Mammary epithelial cell (primary cell): ENCODE measurements at places on chromosomes 16 and 17.

DNA sequence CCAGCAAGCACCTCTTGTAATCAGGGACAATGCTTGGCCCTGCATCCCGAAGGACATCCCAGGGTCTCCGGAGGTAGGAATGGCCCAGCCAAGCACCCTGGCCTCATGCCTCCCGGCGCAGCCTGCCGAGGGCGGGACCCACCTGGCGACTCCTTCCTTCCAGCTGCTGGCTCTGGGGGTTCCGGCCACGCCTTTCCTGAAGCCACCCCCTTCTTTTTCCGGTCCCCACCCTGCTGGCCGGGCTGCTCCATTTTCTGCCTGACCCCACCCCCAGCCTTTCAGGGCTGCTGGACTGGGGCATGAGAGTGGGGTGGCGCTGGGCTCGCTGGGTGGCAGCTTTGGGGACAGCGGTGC is 22.5 kb upstream of the CIBAR2 start:
- DNase-seq: no peak

DNA sequence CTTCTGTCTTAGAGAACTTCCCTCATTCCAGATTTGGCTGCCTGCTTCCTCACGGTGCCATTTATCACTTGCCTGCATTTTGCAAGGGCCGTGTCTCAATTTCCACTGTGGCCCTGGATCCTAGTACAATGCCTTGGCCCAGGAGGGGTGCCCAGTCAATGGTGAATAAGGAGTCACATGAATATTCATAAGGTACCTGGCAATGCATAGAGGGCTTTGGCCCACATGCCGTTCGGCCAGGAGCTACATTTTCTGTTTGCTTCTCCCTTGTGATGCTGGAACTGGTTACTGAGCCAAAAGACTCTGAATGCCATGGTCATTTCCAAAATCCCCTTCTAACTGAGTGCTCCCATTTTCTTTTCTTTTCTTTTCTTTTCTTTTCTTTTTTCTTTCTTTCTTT is 4.8 kb upstream of the PIRT start:
- DNase-seq: no peak

GRCh38 chr16:89344846-89345611 is 127.5 kb downstream of the ZNF778 start:
- DNase-seq: no peak

- no peak for DNase-seq
These were observed 127.9 kb upstream of the CPHXL start for GRCh38 chr16:75854152-75854551.

GRCh38 chr17:71084219-71084618 is 914.9 kb downstream of the KCNJ2 start:
- peak; percentile 35 for DNase-seq

DNA sequence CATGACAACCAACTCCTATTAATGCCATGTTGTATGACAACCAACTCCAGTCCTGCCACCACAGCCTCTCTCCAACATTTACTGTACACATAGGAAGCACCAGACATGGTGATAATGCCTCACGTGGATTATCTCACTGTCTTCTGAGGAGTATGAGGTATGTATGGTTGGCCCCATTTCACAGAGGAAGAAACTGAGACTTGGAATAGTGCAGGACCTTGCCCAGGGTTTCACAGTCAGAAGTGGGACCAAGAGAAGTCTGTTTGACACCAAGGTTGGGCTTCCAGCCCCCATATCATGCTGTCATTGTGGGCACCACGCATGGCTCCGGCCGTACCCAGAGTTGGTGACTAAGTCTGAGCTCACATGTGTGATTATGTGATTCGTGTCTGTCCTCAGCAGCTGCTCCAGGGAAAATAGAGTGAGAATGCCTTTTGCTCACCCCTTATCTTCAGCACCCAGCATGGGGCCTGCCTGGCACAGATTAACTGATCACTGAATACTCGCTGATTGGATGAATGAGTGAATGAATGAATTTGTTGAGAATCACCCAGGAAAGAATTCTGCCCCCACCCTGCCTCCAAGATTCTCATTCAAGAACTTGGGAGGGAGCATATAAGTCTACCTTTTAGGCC is 204.1 kb upstream of the NLRP1 start:
- peak; percentile 81 for DNase-seq

DNA sequence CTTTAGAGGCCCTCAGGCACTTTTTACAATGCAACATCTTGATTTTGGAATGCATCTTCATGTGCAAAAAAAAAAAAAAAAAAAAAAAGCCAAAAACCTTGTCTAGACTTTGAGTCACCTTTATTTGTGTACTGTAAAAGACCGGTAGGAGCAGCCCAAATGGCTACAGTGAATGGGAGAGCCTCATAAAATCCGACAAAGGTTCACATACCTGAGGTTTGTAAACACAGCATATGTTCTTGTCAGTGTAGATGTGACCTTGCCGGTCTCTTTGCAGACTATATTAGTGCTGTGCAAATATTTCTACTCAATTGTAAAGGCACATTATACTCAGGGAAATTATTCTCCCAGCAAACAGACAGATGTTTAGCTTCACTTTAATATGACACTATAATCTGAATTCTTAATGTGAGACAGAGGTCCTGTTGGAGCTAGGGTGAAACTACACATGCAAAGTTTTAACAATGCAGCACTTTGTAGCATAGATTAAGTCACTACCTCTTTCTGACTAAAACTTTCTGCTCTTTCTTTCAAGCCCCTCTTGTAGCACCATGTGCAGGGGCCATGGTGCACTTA is 211.3 kb downstream of the CA10 start:
- no peak for DNase-seq

GRCh38 chr16:70421473-70422311 is 17.2 kb downstream of the ST3GAL2 start:
- DNase-seq: no peak

GRCh38 chr17:54172096-54172984 is 349.6 kb downstream of the KIF2B start:
- DNase-seq: peak; percentile 44

DNA sequence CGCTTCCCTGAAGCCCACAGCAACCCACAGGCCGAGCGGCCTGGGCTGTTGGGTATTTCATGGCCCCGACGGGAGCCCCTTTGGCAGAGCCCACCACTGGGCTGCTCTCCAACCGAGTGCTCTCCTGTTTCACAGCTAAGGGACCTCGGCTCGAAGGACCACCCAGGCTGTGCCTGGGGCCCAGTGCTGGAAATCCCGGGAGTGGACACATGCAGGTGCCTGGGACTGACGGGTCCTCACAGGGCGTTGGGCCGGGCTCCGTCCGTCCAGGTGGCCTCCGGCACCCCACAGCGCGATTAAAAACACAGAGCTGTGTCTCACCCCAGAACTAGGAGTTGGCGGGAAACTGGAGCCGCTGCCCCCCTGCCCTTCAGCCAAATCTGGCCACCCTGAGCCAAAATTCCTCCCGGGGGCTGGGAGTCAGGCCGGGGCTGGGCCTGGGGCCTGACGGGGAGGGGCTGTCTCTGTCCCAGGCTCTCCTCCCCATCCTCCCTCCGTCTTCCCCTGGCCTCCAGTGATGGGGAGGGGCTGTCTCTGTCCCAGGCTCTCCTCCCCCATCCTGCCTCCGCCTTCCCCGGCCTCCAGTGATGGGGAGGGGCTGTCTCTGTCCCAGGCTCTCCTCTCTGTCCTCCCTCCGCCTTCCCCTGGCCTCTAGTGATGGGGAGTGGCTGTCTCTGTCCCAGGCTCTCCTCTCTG is 14.1 kb downstream of the UTS2R start:
- no peak for DNase-seq

DNA sequence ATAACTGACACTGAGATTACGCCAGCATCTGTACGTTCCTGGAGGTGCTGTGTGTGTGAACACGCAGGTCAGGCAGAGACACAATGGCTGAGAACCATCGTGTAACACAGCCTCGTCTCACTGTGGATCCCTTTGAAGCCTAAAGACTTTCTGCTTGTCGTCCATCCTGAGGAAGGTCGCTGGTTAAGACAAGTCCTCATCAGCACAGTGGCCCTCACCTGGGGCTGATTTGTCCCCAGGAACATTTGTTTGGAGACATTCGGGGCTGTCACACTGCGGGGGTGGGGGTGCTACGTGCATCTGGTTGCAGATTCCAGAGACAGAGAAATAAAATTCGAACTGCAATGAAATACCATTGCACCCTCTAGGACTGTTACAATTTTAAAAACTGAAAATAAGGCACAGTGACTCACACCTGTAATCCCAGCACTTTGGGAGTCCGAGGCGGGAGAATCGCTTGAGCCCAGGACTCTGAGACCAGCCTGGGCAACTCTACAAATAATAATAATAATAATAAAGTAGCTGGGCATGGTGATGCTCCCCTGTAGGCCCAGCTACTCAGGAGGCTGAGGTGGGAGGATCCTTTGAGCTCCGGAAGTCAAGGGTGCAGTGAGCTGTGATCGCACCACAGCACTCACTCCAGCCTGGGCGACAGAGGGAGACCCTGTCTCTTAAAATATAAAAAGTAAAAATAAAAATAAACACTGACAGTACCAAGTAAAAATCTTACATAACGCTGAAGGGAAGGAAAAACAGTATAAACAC is 112.0 kb upstream of the METRNL start:
- DNase-seq: no peak

DNA sequence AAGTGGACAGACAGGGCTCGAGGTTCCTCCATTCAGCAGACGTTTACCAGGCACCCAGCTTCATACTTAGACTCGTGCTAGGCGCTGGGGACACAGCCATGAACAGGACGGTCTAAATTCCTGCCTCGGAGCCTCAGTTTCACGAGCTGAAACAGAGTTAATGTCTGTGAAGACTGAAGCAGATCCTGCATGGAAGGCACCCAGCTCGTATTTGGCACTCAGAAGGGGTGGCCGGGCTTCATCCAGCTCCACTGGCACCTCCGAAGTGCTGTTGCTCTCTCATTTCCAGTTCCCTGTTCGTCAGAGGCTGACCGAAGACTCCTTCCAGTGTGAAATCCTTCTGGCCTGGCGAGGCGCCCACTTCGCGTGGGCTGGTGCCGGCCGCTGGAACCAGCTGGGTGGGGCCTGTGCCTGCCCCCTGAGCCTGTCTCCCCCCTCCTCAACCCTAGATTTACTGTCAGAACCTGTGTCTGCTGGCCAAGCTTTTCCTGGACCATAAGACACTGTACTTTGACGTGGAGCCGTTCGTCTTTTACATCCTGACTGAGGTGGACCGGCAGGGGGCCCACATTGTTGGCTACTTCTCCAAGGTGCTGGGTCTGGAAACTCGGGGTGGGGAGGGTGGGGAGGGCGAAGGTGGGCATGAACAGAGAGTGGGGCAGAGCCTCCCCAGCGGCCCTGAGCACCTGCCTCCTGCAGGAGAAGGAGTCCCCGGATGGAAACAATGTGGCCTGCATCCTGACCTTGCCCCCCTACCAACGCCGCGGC is 5.8 kb downstream of the PRSS8 start:
- peak; percentile 19 for DNase-seq

DNA sequence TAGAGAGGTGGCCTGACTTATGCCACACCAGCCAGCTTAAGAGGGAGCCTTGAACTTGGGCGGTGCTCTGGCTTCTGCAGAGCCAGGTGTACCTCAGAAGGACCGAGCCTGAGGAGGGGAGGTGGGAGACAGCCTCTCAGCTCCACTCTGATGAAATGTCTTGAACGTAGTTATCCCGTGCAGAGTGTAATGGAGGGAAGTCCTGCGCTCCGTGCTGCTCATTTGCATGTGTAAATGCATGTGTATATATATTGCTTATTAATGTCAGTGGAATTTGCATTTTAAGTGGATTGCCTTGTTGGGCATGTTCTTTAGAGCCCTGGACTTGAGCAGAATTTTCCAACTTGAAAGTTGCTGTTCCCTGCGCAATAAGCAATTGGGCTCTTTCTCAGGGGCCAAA is 264.9 kb upstream of the SDK2 start:
- no peak for DNase-seq

DNA sequence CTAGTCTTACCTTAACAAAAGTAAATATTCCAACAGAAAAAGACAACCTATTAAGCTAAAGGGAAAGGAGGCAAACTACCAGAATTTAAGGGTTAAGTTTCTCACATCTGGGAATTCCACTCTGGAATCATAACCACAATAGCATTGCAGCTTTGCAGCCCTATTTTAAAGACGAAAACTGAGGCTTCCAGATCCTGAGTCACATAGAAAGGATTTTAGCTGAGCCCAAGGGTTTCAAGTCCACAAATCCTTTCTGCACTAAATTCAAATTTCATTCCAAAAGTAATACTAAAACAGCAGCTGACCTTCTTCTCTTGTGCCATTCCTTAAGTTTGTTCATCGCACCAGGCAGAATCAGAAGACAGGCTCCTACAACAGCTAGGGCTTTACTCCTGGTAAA is 17.8 kb downstream of the XYLT1 start:
- DNase-seq: no peak

DNA sequence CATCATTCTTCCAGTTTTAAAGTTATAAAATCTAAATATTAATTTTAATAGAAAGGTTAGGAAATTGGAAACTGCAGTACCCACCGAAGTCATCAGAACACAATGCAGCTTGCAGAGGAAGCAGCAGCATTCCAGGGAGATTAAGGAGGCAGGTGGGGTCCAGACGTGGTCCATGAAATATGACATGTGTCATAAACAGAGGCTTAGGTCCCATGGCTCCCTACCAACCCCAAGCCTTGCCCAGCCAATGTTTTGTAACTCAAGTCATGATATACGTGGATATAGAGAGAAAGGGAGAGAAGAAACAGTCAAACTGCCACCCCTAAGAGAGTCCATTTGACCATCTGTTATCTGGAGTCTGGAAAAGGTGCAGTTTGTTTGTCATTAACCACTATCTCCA is 670.0 kb downstream of the TOX3 start:
- DNase-seq: no peak

GRCh38 chr16:71846431-71846830 is 655 bp downstream of the ATXN1L start:
- peak; percentile 13 for DNase-seq

GRCh38 chr17:36945959-36946725 is 2.6 kb upstream of the AATF start:
- DNase-seq: no peak

DNA sequence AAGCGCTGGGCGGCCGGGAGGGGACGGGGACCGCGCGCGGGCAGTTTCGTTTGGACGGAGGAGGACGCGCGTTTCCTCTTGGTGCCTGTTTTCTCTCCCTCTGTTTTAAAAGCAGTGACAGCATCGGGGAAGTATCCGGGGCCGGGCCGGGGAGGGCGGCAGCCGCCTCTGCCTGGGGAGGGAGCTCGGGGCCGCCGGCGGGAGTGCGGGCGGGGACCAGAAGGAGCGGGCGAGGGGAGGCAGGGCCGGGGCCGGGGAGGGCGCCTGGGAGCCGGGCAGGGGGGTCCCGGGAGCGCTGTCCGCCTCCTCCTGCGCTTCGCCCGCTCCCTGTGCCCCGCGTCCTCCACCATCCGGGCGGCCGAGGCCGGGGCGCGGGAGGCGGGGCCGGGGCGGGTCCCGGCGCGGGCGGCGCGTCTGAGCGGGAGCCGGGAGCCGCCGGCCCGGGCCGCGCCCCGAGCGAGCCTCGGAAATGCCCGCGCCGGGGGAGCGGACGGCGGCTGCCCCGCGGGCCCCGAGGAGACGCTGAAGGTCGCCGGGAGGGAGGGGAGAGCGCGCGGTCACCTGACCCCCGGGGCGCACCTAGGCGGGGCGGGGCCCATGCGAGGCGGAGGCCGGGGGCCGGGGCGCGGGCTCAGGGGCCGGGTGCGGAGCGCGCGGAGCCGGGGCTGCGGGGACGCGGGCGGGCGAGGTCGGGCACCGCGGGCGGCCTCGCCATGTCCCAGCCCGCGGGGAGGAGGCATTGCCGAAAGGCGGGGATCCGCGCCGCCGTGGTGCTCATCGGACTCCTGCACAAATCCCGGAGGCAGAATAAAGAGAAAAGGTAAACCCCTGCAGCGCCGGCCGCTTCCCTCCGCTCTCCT is 57.3 kb downstream of the RAP1GAP2 start:
- peak; percentile 60 for DNase-seq

- DNase-seq: no peak
These were observed 15.1 kb downstream of the PGS1 start for GRCh38 chr17:78393575-78393974.

- DNase-seq: no peak
These were observed 3.4 kb upstream of the SSTR5 start for GRCh38 chr16:1069154-1069553.

GRCh38 chr17:15483431-15483830 is 16.0 kb upstream of the CDRT4 start:
- DNase-seq: no peak
